ENCODE measurements at places on chromosomes 2 and 18.

GRCh38 chr18:76494231-76495005 is 624 bp downstream of the ZNF516 start:
- no peak for DNase-seq

- no peak for DNase-seq
These were observed 105.5 kb upstream of the NEUROD1 start for GRCh38 chr2:181785691-181786344.

- no peak for DNase-seq
These were observed 15.9 kb downstream of the RTP5 start for GRCh38 chr2:241885291-241885945.

- DNase-seq = peak; percentile 43
These were observed 569 bp downstream of the PDK1 start for GRCh38 chr2:172556284-172557033.

DNA sequence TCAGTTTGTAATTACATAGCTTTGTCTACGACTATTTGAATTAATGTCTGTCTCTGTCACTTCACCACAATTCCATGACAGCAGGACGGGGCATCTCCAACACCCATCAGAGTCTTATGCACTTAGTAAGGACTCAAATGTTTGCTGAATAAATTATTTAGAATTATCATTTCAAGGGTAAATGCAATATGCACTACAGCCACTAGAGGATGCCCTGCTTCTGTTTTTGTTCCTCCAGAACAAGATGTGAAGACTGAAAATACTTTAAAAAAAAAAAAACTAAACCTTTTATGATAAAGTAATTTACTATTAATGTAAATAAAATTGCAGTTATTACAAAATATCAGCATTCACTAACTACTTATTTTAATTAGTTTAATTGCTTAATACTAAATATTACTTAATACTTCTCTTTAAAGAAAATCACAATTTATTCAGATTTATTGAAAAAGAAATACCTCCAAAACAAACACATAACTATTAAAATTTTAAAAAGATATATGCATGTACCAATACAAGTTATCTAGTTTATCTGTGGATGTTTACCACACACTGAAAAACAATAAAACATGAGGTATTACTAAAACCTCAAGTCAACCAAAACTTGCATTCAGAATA is 3.2 kb downstream of the PIGN start:
- no peak for DNase-seq

GRCh38 chr2:96828436-96828835 is 12.4 kb downstream of the CNNM3 start:
- DNase-seq = no peak

- DNase-seq = no peak
These were observed 52.3 kb upstream of the ZFP36L2 start for GRCh38 chr2:43278564-43279220.

All from activated T-helper 1 cell treated with Interleukin-2 at 50 U/mL for 16 hours (primary cell).